AG20443 (cell line): ENCODE measurements at places on chromosomes 4 and X.

GRCh38 chr4:3386526-3386925, 55.2 kb upstream of the HGFAC start:
- DNase-seq = no peak

- peak; percentile 26 for DNase-seq
These were observed 45.0 kb upstream of the USP46 start for GRCh38 chr4:52704133-52704532.

- DNase-seq = no peak
These were observed 18.0 kb downstream of the SPINK2 start for GRCh38 chr4:56803471-56803870.

DNA sequence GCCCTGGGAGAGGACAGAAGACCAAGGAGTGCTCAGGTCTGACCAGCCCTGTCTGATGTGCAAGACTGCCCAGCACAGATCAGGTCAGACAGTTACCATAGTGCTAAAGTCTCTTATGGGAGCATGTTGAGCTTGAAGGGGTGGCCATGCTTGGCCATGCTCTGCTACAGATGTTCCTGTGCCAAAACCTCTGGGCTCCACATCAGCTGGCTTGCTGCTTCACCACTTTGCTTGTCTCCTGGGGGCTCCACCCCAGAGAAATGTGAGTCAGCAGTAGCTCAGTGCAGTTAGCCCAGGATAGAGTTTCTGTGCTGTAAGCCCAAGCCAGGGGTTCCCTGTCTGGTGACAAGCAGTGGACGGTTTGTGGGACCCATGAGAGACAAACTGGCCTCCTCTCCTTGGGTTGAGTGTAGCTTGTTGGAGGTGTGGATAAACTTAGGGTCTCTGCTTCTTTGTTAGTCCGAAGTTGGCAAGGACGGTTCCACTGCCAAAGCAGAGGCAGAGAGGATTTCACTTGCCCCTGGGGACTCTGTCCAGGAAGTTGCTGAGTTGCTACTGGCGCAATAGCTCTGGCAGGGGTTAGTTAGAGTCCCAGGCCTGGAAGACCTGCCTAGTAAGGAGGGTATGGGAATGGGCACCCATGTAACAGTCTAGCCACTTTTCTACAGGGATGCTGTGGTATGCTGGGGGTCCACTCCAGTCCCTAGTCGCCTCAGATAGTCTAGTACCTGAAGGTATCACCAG, 8.7 kb upstream of the TMSB15C start:
- no peak for DNase-seq

GRCh38 chrX:72624194-72624593, 51.6 kb upstream of the HDAC8 start:
- DNase-seq = no peak

DNA sequence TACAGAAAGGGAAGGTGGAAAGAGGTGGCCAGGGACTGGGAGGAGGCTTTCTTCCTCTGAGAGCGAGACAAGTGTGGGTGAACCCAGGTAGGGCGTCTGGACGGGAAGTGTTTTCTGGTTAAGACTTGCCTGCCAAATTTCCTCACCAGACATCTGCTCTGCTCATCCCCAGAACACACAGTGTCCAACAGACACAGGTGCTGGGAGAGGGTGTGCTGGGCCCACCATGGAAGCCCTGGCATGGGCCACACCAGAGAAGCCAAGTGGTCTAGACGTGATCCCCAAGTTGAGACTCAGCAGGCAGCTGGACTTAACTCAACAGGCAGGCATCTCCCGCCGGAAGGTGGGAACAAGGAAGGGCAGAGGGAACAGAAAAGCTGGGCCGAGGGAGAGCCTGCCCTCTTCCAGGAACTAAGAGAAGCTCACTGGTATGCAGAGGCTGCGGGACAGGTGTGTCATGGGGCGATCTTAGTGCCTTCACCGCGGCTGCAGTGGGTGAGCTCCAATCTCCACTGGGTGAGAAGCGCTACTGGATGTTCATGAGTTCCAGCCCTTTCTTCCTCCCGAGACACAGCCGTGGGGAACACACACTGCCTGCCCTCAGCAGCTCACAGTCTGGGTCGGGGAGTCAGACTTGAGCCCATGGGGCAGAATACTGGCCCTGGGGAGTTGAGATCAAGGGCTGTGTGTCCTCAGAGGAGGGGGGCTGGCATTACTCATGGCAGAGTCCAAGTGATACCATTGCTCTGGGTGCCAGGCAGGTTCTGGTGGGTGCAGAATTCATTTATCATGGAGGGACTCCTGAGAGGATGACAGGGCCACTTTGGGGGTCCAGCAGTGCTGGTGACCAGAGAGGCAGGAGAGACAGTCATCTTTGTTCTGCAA, 110.2 kb downstream of the CPZ start:
- DNase-seq = no peak

DNA sequence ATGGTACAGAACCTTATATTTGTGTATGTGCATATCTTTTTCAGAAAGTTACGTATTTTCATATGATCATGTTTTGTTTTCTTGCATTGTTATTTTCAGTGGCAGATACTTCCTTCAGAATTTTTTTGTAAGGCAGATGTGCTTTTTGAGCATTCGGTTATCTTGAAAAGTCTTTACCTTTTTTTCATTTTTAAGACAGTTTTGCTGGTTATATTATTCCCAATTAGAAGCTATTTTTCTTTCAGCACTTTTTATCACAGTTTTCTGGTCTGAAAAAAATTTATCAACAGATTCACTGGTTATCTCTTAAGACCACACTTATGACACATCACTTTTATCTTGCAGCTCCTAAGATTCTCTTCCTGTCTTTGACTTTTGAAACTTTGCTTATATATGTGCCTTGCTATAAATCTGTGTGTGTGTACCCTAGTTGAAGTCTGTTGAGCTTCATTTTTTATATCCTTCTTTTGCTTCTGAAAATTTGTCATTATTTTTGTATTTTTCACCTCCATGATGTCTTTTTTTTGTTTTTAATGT, 53.1 kb downstream of the ZNF732 start:
- DNase-seq = no peak

- no peak for DNase-seq
These were observed 921.8 kb upstream of the FTHL17 start for GRCh38 chrX:31993637-31994036.

- DNase-seq = no peak
These were observed 412.3 kb downstream of the PDGFC start for GRCh38 chr4:156559346-156559745.

DNA sequence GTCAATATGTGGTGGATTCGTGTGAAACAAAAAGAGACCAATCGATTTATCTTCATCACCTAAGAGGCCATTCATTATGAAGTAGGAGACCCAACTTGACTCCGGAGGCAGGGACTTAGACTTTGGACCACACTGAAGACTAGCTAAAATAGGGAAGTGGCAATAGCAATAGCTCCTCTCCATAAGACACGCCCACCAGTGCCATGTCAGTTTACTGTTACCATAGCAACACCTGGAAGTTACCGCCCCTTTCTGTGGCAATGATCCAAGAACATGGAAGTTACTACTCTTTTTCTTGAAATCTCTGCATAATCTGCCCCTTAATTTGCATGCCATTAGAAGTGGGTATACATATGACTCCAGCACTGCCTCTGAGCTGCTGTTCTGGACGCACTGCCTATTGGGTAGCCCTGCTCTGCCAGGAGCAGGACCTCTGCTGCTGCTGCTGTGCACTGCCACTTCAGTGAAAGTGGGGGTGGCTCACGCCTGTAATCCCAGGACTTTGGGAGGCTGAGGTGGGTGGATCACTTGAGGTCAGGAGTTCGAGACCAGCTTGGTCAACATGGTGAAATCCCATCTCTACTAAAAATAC, 163.2 kb downstream of the PRKX start:
- peak; percentile 6 for DNase-seq

DNA sequence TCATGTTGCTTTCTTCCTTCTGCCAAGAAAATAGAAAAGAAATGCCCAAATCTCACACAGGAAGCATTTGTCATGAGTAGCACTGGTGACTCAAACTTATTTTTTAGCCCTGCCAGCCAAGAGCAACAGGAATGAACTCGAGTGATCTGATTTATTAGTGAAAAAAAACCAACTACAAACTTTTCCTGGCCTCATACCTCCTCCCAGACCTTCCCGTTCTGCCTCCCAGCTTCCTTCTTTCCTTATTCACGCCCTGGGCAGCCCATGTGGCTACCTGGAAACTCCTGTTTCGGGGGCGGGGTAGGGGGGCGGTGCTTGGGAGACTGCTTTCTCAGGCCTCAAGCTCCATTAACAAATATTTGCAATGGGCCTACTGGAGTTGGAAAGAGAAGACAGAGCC, 178.5 kb downstream of the NHS start:
- DNase-seq = peak; percentile 55

DNA sequence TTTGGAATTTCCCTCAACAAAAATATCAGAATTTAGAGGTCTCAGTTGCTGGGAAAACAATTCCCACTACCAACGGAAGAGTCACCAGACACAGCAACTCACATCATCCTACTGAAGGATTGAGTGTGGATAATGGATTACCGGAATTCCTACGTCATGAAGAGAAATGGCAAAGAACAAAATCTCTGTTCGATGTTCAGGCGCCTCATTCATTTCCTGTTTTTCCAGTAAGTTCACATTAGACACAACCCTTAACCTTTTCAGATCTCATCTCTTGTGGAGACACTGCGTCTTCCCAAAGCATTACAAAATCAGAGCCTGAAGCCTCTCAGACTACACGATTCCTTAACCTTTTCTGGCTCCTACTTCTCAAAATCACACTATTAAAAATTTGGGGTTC, 58.5 kb upstream of the CPEB2 start:
- no peak for DNase-seq

DNA sequence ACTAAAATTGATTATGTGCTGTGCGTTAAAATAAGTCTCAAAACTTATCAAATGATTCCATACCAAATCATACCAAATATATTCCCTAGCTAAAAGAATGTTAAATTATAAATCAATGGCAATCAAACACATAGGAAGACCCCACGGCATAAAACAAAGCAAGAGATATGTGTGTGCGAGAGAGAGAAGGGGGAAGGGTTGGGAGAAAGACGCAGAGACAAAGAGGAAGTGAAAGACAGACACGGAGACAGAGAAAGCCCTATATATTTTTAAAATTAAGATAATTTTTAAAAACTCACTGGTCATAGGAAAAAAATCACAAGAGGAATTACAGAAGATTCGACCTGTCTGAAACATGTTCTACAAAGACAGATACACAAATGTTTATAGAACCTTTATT, 371.4 kb downstream of the NLGN4X start:
- no peak for DNase-seq

DNA sequence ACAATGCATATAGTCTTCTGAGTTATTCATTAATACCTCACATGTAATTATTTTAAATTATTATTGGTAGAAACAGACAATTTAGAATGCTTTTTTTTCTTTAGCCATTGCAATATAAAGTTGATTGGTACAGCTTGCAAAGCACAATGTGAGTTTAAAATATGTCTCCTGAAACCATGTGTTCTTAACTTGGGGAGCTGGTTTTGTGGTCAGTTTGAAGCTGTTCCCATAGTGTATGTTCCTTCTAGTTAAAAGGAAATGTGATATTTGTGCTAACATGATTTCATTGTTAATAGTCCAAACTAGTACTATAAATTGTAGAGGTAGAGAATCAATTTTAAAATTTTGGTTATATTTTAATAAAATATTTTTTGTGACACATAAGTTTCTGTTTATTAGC, 247.2 kb downstream of the BMPR1B start:
- no peak for DNase-seq

DNA sequence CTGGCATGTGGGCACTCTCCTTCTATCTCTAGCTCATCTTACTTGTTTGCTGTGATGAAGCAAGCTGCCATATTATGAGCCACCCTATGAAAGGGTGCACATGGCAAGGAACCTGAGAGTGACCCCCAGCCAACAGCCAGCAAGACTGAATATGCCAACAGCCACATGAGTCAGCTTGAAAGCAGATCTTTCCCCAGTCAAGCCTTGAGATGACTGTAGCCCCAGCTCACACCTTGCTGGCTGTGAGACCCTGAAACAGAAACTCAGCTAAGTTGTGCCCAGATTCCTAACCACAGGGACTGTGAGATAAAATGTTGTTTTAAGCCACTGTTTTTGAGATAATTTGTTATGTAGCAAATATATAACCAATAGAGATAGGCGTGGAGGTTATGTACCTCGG, 36.2 kb downstream of the KDM5C start:
- DNase-seq = no peak
